NCI-H2171 treated with DMSO at 0.1 percent for 48 hours (cell line): ENCODE measurements at places on chromosomes 4 and X.

DNA sequence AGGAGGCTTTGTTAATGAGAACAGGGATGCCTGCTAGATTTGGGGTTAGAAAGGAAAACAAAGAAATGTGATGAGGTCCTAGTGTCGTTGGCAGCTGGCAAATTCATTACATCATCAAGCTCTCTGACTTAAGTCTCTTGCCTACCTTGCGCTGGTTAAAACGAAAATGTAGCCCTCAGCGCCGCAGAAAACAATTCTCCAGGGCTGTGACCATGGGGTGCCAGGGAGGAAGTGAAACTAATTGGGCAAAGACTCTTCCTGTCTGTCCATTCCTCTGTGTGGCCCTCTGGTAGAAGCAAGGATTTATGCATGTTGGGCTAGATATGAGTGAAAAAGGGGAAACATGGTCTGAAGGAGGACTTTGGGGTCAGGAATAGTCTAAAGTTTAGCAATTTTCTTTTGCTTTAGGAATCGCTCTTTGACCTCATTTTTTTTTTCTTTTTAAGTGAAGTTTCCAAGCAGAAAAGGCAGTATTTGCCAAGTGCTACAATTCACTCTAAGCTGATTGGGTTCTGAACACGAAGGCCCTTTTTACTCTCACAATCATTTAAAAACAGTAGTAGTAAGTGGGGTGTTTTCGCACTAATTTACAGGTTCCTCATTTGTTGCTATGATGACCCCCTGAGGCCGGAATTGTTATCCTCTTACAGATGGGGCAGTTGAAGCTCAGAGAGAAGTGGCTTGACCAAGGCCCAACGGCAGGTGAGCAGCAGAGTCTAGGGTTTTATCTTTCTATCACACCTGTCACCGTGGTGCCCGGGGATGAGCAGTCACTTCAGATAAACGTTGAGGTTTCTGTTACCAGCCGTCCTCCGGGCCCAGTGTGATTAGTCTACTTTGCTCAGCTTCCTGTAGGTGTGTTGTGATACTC lies 27.3 kb upstream of the CHRNA9 start:
- no peak for DNase-seq

GRCh38 chr4:54041100-54041499 lies 23.3 kb downstream of the CHIC2 start:
- DNase-seq: no peak

- no peak for DNase-seq
Measured at GRCh38 chr4:159138436-159138835, 35.6 kb downstream of the RAPGEF2 start.

GRCh38 chr4:98890702-98891455 lies 38.1 kb downstream of the EIF4E start:
- DNase-seq: no peak

DNA sequence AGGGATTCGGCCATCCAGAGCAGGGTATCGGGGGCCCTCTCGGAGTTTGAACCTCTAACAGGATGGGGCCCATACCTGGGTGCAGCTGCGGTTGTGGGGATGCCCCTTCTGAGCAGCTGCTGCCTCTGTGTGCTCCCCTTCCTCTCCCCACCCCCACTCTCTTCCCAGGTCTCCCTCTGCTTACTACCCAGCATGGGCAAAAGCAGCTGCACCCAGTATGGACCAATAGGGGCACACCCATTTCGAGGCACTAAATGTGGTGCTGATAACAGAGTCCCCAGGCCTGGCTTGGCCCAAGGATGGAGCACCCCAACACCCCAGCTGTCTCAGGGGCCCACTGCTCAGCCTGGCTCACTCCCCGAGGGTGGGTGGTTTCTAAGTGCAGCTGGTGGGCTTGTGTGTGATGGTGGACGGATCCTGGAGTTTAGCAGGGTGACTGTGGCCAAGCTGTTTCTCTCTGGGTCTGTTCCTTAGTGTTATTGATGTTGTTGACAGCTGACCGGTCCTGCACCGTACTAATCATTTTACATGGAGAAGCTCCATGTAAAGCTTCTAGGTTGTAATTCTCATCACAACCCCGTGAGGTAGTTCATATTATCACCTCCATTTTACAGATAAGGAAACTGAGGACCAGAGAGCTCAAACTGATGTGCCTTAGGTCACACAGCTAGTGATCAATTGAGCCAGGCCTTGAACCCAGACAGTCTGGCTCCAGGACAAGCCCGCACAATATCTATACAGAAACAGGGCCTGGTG lies 13.1 kb upstream of the KIAA0232 start:
- no peak for DNase-seq

GRCh38 chr4:3074846-3075651 lies 568 bp downstream of the HTT start:
- DNase-seq: peak; percentile 17

- peak; percentile 38 for DNase-seq
Measured at GRCh38 chr4:63717384-63717783, 691.9 kb downstream of the TECRL start.

DNA sequence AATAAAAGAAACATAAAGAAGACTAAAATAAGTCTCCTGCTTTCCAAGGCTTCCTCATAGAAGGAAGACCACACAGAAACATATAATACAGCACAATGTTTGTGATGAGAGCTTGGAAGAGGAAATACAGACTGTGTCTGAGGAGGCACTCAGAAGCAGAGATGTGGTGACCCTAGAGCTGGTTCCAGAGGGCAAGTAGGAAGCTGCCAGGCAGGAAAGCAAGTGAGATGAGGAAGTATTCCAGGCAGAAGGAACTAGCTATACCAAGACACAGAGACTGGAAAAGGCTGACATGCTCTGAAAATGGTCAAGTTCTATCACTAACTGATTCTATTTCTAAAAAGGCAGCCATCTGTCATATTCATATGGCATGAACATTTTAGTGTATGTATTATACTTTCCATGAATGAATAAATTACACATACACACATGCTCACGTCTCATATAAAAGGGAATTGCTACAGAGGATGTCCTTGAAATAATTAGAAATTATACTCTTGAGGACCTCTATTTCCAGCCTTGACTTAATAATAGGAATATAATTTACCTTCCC lies 16.6 kb upstream of the HSFX2 start:
- no peak for DNase-seq

GRCh38 chr4:23881052-23881501 lies 8.8 kb downstream of the PPARGC1A start:
- no peak for DNase-seq

DNA sequence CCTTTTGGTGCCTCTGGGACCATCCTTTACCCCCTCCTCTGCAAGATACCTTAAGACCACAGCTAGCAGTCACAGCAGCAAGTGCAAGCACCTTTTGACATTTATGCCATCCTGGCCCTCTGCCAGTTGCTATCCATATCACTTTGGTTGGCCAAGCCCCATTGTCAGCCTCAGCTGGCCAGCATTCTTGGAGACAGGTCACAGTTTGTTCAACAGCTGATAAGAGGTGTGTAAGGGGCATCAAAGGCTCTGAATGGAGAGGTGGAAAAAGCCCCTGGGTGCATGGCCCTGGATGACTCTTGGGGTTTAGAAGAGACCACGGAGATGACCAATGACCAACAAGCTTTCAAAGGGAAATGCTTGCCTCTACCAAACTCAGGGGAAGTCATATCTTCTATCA lies 133.6 kb upstream of the MAMLD1 start:
- no peak for DNase-seq

GRCh38 chr4:101183221-101183620 lies 164.1 kb downstream of the PPP3CA start:
- no peak for DNase-seq

DNA sequence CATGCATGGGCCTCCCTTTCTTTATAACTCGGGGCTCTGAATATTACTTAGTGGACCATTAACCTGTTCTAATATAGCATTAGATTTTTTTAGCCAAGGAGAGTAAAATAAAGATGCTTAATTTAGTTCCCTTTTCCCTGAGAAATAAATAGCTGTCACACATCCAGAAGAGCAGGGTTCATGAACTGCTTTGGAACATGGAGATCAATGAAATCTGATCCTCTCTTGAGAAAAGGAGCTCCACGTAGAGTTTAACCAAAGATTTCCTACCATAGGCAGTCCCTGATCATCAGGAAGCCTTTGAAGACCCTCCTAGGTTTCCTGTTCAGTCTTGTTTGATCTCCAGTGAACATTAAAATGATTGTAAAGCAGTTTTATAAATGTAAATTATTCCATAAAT lies 8.5 kb upstream of the PCDH19 start:
- no peak for DNase-seq

- no peak for DNase-seq
Measured at GRCh38 chr4:2827071-2827873, 16.4 kb upstream of the ADD1 start.

- DNase-seq: no peak
Measured at GRCh38 chr4:13992975-13993520, 365.5 kb upstream of the BOD1L1 start.

DNA sequence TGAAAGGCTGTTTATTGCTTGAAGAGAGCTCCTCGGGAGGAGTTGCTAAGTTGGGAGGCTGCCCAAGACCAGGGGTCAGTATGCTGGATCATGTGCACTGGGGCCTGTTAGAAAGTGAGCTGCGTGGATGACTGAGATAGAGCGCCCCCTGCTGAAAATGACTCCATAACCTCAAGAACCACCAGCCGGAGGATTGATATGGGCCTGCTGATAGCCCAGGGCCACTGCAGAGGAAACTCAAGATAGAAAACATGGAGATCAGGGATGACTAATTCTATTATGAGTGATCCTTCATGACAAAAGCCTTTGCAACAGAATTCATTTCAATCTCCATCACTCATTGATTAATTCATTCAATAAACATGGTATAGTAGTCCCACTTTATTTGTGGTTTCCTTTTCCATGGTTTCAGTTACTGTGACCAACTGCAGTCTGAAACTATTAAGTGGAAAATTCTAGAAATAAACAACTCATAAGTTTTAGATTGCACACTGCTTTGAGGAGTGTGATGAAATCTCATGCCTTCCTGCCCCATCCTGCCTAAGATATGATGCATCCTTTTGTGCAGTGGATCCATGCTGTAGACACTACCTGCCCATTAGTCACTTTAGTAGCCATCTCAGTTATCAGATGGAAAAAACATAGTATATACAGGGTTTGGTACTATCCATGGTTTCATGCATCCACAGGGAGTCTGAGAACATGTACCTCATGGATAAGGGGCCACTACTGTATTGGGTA lies 126.7 kb upstream of the MBNL3 start:
- no peak for DNase-seq

- no peak for DNase-seq
Measured at GRCh38 chrX:13702111-13702789, 13.3 kb downstream of the RAB9A start.

- DNase-seq: no peak
Measured at GRCh38 chr4:75714704-75715103, 9.7 kb upstream of the USO1 start.

DNA sequence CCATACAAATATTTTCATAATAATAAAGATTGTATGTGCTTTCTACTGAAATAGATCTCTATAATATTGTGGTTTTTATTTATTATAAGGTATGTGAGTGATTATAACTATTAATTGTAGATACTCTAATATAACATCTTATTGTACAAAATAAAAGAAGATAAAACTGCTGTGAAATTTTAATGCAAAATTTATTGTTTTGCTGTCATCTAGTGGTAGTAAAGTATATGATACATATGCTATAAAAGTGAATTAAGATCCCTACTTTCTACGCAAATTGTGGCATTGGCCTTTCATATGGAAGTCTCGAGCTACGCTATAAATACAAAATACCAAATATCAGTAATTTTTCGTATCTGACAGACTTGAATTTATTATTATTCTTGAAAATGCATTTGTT lies 19.3 kb downstream of the YIPF7 start:
- peak; percentile 4 for DNase-seq

GRCh38 chr4:109752525-109752924 lies 22.7 kb upstream of the PLA2G12A start:
- DNase-seq: no peak

GRCh38 chr4:79663141-79663540 lies 255.1 kb upstream of the GK2 start:
- no peak for DNase-seq

- DNase-seq: no peak
Measured at GRCh38 chrX:50402886-50403285, 67.7 kb downstream of the DGKK start.

DNA sequence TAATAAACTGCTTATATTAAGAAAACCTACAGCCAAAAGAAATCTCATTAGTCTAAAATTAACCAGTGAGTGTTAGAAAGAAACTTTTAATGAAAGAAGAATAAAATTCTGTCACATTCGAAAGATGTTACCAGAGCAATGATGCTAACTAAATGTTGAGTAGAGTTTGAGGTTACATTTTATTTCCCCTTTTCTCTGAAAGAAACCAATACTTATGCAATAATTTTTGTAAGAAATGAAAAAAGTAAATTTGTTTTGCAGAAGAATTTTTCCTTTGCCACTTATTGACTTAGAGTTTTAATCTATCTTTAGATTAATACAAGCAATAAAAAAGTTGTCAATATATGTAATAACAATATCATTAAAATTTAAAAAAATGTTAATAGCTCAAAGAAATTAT lies 574.0 kb upstream of the GALNTL6 start:
- DNase-seq: no peak

DNA sequence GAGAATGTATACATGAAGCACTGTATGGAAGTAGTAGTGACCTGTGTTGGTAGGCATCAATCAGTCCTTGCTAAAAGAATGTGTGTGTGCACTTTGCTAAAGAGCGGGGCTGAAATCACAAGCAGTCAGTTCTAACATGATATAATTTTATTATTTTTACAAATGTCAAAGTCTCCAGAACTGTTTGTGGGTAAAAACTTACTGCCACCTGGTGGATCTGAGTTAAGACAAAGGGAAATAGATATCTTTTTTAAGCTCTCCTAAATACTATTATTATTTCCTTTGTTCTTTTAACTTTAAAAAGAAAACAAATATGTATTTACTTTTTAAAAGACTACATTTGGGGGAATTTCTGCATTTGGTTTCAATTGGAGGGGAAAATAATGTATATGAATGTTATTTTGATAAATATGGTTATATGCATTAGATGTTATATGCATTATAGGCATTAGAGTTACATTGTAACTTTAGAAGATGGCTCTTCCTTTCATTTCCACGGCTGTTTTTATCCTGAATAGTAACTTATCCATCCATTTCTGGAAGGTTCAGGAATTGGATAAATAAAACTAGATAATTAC lies 7.8 kb upstream of the CLOCK start:
- peak; percentile 2 for DNase-seq

DNA sequence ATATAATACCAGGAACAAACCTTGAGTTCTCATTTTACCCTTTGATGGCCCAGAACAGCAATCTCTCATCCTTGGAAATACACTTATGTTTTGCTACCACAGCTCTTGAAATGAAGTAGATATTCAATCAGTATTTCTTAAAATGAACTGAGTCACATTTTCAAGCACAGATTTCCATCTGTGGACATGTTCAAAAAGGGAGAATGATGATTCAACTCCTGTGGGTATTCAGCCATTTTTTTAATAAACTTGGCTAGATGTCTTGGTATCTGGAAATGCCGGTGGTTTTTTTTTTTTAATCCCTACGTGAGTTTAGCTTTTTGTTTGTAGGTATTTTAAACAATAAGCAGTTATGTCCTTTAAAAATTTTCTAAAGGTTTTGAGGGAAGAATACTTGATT lies 64.2 kb upstream of the TRPC5OS start:
- no peak for DNase-seq

GRCh38 chr4:38160487-38161207 lies 200.4 kb downstream of the PTTG2 start:
- DNase-seq: peak; percentile 66
